ENCODE measurements at places on chromosomes 6 and 20.

GRCh38 chr6:132513831-132514545 is 1.1 kb upstream of the STX7 start:
- DNase-seq: no peak

DNA sequence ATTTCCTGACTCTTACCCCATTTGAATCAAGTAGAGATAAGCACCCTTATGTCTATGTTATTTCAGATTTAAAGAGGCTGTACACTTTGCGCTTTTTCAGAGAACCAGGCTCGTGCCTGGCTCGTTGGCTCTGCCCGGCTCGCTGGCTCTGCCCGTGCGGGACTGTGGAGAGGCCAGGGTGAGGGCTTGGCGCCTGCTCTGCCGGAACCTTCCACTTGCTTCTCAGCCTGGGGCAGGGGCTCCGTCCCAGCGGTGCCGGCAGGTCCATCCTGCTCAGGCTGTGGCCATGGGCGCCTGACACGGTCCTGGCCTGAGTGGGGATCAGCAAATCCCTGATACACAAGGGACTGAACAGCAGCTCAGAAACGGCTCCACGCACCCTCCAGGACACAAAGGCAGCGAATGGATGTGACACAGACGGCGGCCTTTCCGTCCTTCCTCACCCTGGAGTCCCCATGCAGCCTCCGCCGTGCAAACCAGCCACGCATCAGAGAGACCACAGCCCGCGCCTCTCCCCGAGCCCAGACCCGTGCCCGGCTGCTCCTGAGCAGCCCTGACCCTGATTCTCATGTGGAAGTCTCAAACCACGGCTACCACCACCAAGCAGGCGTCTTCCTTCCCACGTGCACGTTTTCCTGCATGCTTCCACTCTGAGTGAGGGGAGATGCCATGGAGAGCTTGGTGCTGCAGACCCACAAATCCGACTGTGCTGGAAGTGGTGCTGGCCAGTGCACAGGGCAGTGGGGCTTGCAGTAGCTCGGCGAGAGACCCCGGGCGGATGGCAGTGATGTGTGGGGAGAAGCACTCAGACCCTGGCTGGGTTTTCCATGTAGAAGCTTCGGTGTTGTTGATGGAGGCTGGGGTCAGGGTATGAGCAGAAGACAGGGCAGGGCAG is 233.9 kb downstream of the ERMARD start:
- DNase-seq: no peak

DNA sequence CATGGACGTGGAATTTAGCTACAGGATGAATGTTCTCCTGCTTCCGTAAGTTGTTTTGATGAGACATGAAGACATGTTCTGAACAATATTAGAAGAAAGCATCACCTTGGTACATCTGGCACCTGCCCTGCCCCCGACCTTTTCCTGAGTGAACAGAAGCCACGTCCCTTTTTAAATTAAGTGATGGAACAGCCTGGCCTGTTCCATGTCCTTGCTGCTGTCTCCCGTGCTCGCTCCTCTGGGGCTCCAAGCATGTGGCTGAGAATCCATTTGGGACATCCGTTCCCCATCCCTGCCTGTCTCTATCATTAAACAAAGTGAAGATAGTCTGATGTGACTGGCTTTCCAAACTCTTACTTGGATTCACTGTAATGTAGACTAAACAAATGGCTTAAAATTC is 36.4 kb downstream of the ERMARD start:
- no peak for DNase-seq

GRCh38 chr6:51301962-51302361 is 483.3 kb downstream of the TFAP2B start:
- no peak for DNase-seq

DNA sequence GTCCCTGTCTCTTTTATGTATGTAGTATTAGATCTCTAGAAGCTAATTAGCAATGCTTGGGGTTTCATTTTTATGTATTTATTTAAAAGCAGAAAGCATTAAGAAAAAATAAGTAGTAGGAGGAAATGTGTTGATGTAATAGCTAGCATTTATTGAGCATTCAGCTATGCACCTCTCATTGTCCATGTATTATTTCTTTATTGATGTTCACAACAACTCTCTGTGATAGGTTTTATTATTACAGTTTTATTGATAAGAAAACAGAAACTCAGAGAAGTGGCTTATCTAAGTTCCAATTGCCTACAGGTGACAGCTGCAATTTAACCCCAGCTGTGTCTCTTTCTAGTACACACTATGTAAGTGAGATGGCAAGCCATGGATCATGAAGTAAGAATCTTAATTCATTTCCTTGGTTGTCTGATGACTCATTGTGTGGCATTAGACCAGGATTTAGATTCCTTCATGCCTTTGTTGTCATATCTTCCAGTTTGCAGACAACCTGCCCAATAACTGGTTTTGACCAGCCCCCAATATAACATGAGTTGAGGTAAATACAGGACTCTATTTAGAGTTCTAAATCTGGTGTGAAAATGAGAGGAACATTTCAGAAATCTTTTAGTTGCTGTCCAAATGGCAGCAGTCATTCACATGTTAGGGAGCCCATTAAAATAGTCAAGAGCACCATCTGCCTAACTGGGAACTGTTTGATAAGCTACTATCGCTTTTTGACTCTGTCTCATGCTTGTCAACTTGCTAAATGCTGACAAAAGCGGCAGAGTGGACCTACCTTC is 170.8 kb upstream of the PHACTR1 start:
- no peak for DNase-seq

DNA sequence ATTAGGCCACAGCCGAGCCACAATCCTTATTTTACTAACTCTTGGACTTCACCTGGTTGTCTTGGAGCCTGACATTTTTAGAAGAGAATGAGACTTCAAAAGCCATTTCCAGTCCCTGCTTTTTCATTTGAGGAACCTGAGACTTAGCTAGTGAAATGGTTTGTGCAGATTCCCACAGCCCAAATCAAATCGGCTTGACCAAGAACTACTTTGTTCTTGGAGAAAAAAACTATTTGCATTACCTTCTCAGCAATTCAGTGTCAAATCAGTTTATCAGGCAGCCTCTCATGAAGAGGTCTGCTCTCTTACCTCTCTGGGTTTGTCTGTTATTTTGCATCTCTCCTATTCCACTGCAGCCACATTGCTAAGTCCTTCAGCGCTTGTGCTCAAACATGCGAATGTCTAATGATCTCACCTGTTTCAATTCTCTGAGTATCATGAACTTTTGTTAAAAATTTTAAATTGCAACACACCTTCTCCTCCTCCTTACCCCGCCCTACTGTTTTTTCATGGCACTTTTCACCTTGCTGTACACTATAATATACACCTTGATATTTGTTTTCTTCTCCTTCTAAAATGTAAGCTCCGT is 573 bp upstream of the IFNGR1 start:
- no peak for DNase-seq

DNA sequence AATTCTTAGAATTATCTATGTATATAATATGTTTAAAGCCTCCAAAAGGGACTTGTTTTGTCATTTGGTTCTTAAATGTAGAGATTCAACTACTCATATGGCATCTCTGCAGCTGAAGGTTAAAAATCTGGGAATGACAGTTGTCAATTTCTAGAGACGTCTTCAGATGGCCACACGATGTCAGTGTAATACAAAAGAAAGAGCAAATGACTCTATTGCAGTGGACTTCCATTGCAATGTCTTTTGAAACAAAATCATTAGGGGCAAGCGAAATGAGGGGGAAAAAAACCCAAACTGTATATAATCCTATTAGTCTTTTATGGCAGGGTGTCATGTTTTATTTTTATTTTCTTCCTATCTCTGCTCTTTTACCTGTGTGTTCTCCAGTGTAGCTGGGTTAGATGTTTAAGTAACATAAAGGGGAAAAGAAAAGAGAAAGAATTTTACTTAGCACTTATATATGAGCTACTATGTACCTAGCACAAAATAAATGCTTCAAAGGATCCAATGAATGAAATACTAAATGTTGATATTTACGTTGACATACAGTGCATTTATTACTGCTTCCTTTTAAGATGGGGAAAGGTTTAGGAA is 26.2 kb downstream of the CCN2 start:
- DNase-seq: no peak

DNA sequence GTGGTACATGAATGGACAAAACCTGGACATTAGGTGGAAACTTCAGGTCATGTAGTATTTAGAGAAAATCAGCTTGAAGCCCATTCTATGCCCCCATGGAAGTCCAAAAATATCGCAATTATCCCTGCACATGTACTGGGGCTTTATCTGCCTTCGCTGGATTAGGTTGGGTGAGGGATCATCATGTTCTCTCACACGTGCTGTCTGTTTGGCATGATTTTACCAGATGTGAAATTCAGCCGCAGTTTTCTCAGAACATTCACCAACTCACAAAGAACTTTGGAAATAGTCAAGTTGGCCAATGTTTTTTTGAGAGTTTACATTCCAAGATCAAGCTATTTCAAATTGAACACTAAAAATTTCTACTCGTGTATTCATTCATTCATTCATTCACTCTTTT is 459.8 kb upstream of the CITED2 start:
- no peak for DNase-seq

DNA sequence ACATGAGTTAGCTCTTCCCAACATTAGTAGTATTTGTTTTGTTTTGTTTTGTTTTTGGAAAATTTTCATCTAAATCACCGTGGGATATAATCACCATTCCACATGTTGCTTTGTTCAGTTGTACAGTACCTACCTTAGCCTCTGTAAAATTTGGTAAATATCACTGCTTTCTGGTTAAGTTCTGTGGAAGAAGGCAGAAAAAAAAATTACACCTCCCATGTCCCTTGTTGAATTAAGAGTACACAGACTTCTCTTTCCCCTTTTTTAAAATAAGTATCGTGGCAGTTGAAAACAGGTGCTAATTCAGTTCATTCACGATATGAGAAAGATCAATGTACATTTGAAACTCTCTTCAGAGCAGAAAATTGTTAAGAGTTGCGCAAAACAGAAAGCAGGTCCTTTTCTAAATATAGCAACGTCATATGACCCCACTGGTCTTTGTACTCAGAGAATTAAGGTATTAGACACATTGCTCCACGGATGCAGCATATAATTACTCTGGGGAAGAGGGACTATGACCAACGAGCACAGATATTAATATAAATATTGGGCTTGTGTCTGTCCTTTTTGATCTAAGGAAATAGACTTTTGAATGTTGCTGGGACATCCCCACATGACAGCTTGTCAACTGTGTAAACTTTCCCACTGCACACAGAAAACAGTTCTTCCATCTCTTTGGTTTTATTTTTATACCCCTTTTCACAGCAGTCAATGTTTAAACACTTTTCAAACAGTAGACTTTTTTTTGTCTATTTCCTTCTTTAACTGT is 58.6 kb upstream of the ZNF217 start:
- DNase-seq: no peak

GRCh38 chr20:32458061-32458836 is 100.1 kb downstream of the ASXL1 start:
- DNase-seq: no peak

DNA sequence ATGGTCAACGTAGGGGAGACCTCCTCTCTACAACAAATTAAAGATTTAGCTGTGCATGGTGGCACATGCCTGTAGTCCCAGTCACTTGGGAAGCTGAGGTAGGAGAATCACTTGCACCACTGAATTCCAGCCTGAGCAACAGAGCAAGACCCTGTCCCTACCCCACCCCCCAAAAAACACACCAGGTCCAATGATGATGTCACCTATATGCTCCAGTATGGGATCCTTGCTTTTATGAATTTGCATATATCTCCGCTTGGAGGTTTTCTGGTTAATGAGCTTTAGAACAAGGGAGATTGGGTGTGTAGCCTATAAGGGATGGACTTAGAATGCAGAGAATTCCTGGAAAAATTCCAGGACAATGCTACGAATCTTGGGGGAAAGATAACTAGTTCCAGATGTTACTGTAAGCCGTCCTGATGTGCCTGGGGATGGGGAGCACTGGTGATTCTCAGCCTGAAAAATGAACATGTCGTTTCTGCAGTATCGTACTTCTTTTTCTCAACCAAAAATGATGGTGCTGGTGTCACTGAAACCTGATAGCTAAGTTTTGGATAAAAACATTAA is 61.1 kb downstream of the ZBTB2 start:
- no peak for DNase-seq

GRCh38 chr6:142444376-142444775 is 142.6 kb downstream of the ADGRG6 start:
- DNase-seq: no peak

- DNase-seq: no peak
Observed at GRCh38 chr6:132286298-132287019, 114.8 kb downstream of the MOXD1 start.

DNA sequence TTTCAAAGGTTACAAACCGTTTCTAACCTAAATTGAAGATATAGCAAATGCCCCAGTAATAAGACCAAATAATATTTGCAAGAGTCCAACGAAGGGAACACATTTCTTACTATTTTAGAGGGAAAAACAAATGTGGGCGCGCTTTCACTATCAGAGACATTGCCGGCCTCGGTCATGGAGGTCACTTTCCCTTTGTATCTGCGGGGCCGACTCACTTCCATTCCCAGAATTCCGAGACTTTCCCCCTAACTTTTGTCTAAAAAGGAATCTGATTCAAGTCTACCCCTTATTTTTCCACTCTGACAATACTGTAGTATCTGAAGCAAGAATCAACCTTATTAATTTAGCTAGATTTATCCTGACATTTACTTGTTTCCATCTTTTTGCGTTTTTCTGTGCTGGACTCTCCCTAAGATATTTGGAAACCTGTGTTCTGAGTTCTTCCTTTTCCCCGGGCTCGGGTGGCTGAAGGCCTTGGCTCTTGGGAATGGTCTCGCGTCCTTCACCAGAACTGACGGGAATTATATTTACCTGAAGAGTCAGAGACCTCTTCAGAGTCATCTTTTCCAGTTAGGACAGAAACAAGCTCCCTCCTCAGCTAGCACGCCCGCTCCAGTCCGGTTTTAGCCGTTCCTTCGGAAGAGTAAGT is 71.8 kb upstream of the ZNF184 start:
- no peak for DNase-seq

GRCh38 chr20:38866265-38867061 is 59.8 kb upstream of the FAM83D start:
- DNase-seq: no peak

- no peak for DNase-seq
Observed at GRCh38 chr20:22861231-22861980, 173.7 kb upstream of the SSTR4 start.

DNA sequence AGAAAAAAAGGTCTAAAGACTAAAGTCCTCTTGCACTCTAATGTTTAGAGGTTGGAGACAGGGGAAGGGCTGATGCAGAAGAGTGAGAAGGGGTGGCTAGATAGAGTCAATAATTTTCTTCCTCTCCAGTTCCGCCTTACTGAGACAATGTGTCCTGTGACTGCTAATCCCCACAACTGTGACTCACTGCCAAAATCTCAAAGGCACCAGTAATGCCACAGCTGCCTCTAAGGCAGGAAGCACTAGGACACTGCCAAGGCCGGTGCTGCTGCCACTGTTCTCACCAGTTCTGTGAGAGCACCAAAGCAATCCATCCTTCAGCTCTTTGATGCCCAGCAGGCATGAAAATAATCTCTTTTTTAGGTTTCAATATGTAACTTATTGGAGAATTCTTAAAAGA is 701.9 kb upstream of the MAP3K7 start:
- DNase-seq: no peak
